H9 (cell line): ENCODE measurements at places on chromosomes 5 and 9.

GRCh38 chr9:105969636-105970035 lies 275.3 kb downstream of the TMEM38B start:
- DNase-seq = no peak

- no peak for DNase-seq
Measured at GRCh38 chr5:68331192-68332079, 115.9 kb downstream of the PIK3R1 start.

DNA sequence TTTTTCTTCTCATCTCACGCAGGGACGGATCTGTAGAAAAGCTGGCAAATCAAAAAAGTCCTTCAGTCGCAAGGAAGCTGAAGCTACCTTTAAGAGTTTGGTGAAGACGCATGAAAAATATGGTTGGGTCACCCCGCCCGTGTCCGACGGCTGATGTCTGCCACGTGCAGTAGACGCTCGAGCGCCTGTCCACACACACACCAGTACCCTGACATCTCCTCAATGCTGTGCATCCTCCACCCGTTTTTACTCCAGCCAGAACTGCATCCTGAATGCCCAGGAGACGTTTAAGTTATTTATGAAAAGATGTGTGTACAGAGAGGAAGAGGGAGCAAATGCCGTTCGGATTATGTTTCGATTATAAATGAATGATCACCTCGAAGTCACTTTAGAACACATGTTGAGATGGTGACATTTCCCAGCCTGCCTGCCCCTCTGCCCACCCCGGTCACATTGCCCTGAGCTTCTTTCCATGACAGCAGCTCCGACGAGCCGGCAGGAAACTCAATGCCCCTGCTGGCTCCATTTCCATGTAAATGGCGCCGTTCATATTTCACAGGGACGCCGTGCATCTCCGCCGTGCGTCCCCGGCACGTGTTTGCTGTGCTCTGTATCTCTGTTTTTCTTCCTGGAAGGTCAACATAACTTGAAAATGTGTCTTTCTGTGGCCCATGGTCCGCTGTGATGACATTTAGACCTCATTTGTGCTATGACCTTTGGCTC lies 42.7 kb downstream of the UBE2QL1 start:
- no peak for DNase-seq

- peak; percentile 12 for DNase-seq
Measured at GRCh38 chr9:89881431-89881830, 276.6 kb downstream of the GADD45G start.

DNA sequence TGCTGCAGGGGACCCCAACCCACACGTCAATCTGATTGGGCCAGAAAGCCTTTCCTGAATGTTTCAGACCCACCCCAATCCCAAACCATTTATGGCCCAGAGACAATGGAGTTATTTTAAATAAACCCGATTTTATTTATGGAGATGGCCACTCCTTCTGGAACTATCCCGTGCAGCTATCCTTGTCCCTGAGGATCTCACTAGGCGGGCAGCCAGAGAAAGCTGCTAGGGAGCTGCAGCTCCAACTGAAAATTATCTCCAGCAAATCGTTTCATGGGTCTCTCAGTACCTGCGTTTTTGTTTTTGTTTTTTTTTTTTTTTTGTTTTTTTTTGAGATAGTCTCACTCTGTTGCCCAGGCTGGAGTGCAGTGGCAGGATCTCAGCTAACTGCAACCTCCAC lies 23.0 kb downstream of the C1QTNF2 start:
- no peak for DNase-seq

- DNase-seq = peak; percentile 68
Measured at GRCh38 chr5:139402561-139403158, 1.2 kb downstream of the SPATA24 start.

DNA sequence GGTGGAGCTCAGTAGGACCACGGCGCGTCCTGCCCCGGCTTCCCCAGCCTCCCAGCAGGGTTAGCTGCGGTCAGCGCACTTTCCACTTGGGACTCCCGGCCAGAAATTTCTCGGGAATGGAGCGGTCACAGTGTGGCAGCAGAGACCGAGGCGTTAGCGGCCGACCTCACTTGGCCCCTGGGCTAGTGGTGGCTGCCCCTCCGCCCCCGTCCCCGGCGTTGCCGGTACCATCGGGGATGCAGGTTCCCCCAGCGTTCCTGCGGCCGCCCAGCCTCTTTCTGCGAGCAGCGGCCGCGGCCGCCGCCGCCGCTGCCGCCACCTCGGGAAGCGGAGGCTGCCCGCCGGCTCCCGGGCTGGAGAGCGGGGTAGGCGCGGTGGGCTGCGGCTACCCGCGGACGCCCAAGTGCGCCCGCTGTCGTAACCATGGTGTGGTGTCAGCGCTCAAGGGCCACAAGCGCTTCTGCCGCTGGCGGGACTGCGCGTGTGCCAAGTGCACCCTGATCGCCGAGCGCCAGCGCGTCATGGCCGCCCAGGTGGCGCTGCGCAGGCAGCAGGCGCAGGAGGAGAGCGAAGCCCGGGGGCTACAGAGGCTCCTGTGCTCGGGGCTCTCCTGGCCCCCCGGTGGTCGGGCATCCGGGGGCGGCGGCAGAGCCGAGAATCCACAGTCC lies 460 bp downstream of the DMRTA1 start:
- DNase-seq = peak; percentile 80

GRCh38 chr5:92687821-92688722 lies 892.9 kb downstream of the NR2F1-AS1 start:
- DNase-seq = peak; percentile 24

DNA sequence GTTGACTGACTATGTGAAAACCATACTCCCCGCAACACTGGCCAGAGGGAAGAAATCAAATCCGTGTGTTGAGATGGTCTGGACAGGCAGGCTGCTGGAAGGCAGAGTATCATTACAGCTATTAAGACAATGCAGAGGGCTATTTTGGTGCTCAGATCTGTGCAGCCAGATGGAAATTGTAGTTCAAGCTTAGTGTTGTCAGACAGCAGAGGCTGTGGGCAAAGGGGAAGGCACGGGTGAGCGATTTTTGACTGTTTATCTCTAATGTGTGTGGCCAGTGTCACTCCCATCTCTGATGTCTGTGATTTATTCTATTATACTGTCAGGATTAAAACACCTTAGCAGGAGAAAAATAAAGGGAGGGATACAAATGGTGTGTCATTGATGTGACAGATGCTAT lies 984.4 kb upstream of the WWC1 start:
- DNase-seq = no peak

DNA sequence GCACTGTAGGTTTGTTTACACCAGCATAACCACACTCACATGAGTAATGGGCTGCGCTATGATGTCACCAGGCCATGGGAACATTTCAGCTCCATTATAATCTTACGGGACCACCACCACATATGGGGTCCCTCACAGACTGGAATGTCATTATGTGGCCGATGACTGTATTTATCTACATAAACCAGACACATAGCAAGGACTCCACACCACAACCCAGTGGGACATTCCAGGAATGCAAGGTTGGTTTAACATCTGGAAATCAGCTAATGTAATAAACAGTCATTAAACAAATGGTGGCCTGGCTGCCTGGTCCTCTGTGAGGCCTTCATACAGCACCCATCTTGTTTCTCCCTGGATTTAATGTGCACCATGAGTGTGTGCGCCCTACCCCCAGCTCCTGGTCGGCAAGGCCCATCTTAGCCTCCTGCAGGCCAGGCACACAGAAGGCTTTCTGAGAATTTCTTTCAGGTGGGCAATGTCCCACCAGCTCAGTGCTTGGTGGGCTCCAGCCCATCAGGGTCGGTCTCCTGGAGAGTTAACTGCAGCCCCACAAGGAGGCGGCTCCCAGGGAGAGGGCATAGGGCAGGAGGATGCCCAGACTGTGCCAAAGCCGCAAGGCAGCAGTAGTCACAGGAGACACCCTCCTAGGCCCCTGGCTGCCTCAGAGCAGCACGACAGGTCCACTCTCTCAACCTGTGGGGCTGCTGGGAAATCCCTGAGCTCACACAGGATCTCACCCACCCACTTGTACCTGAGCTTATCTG lies 35.9 kb upstream of the SARDH start:
- DNase-seq = peak; percentile 8

DNA sequence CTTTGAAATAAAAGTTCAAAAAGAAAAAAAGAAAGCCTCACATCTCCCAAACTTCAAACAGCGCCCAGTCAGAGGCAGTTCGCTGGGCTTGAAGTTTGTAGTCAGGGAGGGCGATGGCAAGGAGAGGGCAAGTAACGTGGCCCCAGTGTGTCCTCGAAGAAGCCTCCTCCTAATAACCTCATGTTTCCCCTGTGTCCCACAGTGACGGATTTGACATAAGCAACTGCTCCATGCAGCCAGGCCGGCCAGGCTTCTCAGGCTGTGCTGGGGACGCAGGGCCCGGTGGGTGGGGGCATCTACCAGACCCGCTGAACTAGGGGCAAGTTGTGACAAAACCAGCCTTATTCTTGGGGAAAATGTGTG lies 172.2 kb downstream of the ERCC6L2 start:
- DNase-seq = no peak

- DNase-seq = no peak
Measured at GRCh38 chr5:14059810-14060209, 83.3 kb upstream of the TRIO start.

GRCh38 chr9:18834740-18835361 lies 198.2 kb downstream of the SAXO1 start:
- DNase-seq = no peak

- no peak for DNase-seq
Measured at GRCh38 chr5:119524485-119524884, 72.2 kb downstream of the HSD17B4 start.

DNA sequence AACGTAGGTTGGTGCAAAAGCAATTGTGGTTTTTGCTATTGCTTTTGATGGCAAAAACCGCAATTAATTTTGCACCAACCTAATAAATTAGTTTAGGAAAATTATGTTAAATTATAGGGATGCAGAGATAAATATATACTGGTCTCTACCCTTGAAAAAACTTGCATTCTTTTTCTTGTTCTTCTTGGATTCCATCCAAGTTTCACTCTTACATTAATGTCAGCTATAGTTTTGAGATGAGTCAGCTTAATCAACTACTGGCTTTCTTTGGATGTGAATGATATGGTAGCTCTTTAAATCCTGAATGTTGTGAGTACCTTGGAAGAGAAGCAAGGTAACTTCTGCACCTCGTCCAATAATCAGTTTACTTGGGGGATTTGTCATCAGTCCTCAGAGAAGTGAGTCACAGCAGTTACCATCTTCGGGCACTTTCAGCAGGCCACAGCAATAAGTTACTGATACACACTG lies 549.0 kb upstream of the ZNF608 start:
- DNase-seq = no peak

DNA sequence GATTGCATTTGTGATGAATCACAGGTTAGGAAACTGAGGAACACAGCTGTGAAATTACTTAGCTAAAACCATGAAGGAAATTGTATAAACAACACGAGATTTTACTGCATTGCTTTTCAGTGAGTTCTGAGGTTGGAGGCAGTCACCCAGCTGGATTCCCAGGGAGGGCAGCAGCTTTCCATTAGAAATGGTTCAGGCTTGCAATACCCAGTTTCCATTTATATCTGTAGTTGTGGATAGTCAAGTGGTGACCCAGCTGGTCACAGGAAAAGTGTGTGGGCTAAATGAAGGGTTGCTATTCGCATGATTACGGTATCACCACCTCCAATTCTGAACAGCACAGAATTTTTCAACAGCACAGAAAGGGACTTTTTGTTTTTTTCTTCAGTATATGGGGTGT lies 34.3 kb upstream of the SPATA31D4 start:
- no peak for DNase-seq

DNA sequence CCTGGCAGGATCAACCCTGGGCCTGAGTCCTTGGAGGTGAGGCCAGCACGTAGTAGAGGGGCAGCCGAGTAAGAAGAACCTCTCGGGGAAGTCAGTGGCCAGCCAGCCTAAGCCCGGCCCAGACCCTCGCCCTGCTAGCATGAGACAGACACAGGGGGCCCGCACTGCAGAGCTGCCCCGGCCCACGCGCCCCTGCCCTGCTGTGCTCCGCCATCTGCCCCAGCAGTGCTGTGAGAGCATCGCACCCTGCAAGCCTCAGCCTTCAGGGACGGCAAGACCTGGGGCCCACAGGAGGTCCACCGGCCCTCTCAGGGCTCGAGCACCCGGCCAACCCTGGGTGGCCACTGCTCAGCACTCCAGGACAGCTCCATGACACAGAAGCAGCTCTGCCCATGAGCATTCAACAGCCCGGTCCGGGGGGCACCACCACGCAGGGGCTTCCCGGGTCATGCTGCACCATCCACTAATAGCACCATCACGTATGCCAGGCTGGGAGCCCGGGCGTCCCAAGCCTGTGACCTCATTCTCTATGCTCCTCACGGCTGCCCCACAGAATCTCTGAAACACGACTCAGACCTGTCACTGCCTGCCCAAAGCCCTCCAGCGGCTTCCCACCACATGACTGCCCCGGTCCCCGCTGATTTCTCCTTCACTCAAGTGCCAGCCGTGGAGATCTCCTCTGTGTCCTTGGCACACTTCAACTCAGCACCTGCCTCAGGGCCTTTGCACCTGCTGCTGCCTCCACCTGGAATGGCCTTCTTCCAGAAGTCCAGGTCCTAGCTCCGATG lies 38.1 kb downstream of the ADAMTS2 start:
- no peak for DNase-seq

DNA sequence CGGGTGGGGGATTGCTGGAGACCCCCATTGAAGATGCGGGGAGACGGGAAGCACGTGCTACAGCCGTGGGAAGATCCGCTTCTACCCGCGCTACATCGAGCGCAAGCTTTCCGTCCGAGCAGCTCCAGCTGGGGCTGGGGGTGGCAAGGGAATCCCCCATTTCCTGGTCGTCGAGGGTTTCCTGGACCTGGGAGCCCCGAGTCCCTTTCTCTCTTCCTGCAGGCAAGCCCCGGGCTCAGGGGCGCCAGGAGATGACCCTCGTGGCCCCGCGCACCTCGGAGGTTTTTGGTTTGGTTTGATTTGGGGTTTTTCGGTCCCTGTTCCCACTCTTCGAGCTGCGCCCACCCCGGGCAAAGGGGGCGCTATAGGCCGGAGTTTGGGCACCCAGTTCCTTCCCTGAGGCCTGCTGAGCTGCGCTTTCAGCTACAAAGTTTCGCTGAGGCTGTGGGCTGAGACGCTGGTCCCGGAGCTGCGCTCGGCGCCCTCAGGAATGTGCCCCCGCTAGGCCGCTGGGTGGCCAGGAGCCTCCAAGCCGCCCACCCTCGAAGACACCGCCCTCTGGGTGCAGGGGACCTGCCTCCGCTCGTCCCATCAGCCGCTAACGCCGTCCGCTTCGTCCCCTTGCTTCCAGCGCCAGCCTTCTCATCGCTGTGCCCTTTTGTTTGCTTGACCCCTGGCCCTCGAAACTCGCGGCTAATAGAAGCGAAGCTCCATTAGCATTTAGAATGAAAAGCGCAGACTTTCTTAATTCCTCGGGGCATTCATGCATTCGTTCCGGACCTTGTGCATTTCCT lies 2.9 kb downstream of the NR4A3 start:
- DNase-seq = peak; percentile 81
